ENCODE measurements at places on chromosomes 1 and 21.

DNA sequence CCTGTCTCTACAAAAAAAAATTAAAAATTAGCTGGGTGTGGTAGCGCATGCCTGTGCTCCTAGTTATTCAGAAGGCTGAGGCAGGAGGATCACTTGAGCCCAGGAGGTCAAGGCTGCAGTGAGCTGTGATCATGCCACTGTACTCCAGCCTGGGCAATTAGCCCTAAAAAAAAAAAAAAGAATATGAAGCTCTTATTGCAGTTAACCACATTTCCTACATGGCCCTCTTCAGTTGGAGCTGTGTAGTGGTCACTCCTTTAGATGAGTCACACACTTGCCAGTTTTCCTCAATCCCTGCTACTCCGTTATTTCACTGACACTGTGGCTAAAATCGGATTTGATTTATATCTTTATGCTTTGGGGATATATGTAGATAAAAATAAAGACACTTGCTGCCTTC, 11.8 kb downstream of the NFYC start:
- no peak for DNase-seq

- peak; percentile 90 for DNase-seq
Measured at GRCh38 chr21:45292399-45293219, 4.9 kb upstream of the POFUT2 start.

- DNase-seq: no peak
Measured at GRCh38 chr1:231557898-231558707, 29.6 kb downstream of the TSNAX start.

DNA sequence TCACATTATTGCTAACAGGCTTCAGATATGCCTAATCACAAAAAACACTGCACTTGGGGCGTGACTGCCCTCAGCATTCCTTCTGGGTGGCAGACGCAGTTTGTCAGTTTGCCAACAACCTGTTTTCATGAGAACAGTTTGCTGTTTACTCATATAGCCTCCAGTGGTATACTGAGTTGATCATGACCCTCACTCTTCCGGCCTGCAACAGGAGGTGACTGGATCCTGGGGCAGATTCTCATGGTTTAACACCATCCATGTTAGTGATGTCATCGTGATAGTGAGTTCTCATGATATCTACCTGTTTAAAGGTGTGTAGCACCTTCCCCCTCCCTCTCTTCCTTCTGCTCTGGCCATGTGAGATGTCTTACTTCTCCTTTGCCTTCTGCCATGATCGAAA, 555.2 kb downstream of the PLPP3 start:
- DNase-seq: no peak

- no peak for DNase-seq
Measured at GRCh38 chr21:41048145-41048544, 119.8 kb upstream of the BACE2 start.

DNA sequence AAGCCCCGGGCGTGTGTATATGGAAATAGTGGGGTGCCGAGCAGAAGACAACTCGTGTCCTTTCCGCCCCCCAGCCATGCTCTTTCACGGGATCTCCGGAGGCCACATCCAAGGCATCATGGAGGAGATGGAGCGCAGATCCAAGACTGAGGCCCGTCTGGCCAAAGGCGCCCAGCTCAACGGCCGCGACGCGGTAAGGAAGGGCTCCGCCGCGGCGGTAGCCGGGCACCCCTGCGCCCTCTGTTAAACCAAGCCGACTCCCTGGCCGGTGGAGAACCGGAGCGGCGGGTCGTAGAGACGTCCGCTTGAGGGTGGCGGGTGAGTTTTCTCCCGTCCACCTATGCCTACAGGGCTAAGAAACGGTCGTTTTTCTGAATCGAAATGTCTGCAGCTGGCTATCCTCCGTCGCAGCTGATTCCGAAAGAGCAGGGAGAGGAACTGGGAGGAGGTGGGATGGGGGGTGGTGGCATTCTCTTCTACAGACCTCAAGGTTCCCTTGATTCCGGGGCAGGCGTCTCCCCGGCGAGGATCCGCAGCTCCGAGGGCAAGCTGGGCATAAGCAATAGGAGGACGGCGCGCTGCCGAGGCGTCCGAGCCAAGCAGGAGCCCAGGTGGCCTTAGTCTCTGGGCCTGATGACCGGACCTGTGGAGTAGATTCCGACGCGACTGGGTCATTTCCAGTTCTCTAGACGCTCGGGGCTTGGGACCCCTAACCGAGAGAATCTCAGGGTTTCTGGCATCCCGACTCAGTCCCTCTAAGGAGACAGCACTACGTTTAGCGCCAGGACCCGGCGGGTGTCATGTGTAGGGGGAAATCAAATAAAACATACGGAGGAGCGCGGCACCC, 856 bp downstream of the LHX9 start:
- peak; percentile 64 for DNase-seq

GRCh38 chr1:41850029-41850428, 68.7 kb downstream of the HIVEP3 start:
- DNase-seq: no peak

GRCh38 chr1:185328255-185328654, 11.2 kb upstream of the IVNS1ABP start:
- no peak for DNase-seq

DNA sequence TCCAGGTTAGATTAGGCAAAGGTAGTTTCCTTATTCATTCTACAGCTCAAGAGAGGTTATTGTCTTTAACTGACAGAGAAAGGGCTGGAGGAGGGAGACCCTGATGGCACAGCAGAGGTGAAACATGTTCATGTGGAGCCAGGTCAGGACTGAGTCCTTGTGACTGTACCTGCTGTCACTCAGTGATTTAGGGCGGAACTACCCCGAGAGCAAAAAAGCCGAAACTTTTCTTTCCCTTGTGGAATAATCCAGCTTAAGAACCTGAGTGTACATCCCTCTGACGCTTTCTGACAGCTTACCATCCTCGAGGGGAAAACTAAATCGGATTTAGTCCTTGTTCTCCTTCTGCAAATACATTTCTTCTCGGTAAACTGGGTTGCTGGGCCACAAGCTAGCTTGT, 273.2 kb downstream of the BACH1 start:
- DNase-seq: no peak

DNA sequence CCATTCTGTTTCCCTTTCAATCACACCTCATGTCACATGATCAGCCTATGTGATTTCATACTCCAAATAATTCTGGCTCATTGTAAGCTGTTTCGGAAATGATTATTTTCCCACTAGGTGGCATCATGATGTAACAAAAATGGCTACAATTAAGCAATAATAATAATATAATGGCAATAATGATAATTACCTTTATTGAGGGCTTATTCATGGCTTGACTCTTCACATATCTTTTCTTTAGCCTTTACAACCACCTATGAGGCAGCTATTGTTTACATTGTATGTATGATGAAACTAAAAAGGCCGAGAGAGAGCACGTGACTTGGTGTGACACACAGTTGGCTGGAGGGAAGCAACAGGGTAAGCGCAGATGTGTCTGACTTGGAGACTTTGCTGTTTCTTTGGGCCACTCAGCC, 12.5 kb upstream of the KPRP start:
- DNase-seq: no peak

DNA sequence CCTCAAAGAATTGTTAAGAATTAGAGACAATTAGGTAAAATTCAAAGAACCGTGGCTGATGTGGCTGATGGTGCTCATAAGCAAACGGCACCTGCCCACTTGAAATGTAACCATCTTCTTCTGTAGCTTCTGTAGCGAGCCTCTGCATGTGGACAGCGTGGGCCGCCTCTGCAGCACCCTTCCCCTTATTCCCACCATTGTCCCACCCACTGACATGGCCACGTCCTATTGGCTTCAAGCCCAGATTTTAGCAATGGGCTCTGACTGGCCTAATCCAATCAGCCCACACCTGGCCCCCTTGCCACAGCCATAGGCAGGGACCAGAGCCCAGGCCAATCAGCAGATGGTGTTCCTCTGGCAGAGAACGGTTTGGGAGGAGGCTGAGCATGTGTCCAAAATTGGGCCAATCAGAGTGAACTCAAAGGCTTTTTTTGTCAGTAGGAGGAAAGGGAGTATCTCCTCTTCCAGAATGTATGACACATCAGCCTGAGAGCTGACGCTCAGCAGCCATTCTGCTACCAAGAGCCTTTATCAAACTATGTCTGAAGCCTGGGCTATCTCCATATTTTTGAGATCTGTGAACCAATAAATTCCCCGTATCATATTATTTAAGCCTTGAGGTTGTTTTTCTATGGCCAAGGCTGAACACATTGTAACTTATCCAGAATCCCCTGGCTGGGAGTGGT, 518.5 kb downstream of the SMYD3 start:
- no peak for DNase-seq

- no peak for DNase-seq
Measured at GRCh38 chr1:160830321-160831153, 32.1 kb downstream of the CD244 start.

GRCh38 chr21:36288651-36289243, 31.2 kb upstream of the MORC3 start:
- no peak for DNase-seq

DNA sequence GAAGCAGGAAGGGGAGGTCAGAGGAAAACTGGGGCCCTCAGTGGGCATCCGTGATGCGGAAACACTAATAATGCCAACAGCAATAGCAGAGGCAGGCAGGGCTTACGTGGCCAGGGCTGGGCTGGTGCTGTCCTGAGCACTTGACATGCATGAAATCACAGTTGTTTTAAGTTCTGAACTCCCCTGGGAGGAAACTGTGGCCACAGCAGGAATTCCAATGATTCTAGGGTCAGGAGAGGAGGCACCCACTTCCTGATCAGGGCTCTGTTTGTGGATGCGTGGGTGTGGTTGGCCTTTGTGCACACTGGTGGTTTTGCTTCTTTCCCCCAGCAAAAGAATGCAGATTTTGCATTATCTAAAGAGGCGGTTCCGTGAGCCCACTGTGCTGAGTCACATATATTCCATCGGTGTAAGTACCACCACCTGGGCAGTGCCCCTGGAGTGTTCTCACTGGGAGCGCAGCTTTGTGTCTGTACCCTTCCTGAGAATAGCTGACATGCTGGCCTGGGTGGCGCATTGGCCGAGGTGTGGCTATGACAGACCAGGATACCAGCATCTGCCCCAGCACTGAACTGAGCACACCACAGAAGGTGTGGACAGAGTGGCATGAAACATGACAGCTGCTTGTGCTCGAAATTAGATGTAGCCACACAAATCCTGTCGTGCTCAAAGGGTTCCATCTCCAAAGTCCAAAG, 71.0 kb downstream of the PDE9A start:
- DNase-seq: peak; percentile 73

DNA sequence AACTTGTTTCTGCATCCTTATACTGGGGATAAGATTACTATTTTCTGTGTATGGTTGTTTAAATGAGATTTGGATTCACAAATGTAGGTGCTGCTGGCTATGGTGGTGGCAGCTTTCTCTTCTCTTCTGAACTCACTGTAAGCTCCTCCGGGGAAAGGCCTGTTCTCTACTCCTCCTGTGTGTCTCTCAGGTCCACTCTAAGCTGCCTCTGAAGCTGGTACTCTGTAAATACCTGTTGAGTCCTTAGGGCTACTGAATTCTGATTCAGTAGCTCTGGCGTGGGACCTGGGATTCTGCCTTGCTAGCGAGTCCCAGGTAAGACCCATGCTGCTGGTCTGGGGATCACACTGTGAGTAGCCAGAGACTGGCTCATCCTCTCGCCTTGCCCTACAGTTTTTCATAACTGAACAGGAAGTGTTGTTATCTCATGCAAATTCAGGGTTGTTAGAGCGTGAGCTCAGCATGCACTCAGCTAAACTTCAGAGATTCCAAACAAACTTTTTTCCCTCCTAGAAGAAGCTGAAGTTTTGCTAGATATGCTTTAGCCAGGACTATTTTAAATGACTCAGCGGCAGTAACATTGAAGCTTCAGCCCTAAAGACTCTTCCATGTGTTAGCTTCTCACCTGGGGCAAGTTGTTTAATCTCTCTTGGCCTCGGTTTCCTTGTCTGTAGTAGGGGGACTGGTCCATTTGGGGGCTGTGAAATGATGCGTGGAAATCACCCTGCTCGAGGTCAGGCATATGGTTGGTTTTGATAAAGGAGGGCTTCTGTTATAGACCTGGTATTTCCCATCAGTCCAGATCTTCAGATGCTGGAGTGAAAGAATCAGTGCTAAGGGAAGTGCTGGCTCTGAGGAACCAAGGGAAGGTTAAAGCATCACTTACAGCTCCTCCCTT, 271.5 kb upstream of the TMEM51 start:
- DNase-seq: no peak

GRCh38 chr1:69377507-69377906, 190.2 kb upstream of the LRRC7 start:
- DNase-seq: no peak

DNA sequence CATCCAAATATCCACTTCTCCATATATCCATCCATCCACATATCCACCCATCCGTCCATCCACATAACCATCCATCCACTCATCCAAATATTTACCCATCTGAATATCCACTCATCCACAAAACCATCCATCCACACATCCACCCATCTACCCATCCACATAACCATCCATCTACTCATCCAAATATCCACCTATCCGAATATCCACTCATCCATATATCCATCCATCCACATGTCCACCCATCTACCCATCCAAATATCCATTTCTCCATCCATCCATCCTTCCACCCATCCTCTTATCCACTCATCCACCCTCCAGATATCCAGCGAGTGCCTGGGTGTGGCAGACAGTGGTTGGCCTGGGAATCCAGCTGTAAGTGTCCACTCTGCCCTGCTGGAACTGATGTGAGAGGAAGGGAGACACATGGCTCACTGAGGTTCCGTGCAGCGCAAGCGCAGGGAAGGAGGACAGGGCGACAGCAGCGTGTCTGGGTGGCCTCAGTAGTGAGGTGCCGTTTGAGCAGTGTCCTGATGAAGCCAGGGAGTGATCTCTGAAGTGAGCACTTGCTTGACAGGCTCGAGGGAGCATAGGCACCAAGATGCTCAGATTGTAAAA, 27.1 kb downstream of the SLC45A1 start:
- DNase-seq: no peak

DNA sequence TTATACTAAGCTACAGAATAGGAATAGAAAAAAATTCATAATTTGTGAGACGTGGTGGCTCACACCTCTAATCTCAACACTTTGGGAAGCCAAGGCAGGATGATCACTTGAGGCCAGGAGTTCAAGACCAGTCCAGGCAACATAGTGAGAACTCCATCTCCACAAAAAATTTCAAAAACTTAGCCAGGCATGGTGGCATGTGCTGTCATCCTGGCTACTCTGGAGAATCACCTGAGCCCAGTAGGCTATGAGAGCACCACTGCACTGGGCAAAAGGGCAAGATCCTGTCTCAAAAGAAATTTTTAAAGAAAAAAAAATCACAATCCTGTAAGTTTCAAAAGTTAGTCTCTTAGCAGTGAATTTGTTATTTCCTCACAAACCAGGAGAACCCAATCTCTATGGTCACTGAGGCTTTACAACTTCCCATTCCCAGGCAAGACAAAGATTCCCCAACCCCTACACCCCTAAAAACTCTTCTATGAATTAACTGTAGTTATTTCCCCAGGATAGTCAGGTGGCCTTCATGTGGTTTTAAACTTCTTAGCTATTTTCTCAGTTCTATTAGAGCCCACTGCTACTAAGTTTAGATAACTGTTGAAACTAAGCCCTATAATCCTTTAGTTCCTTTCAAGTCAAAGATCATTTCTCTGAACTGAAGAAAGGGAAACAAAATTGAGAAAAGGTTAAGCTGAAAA, 74.5 kb downstream of the FOXJ3 start:
- DNase-seq: no peak

GRCh38 chr1:54886724-54887664, at the start of gene DHCR24:
TSS of gene DHCR24 (minus strand) at chr1:54887195. CDS start at chr1:54887119, 76 bp downstream.
- DNase-seq: peak; percentile 88
